ENCODE measurements at places on chromosomes 11 and 22.

- no peak for DNase-seq
Observed at GRCh38 chr11:123392844-123393243, 37.2 kb upstream of the GRAMD1B start.

- no peak for DNase-seq
Observed at GRCh38 chr22:22910272-22911240, 22.9 kb downstream of the IGLL5 start.

GRCh38 chr11:3015796-3016195 is 23.7 kb upstream of the NAP1L4 start:
- DNase-seq: no peak

GRCh38 chr11:115550291-115551059 is 46.3 kb upstream of the CADM1 start:
- DNase-seq: no peak

DNA sequence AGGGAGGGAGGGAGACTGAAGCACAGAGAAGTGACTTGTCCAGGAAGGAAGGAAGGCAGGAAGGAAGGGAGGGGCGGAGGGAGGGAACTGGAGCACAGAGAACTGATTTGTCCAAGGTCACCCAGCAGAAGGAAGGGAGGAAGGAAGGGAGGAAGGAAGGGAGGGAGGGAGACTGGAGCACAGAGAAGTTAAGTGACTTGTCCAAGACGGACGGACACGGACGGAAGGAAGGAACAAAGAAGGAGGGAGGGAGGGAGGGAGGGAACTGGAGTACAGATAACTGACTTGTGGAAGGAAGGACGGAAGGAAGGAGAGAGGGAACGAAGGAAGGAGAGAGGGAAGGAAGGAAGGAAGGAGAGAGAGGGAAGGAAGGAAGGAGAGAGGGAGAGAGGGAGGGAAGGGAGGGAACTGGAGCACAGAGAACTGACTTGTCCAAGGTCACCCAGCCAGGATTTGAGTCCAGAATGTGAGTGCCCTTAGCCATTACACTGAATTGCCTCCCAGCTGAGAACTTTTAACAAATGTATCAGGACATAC is 1.5 kb downstream of the SLC35F2 start:
- DNase-seq: no peak

DNA sequence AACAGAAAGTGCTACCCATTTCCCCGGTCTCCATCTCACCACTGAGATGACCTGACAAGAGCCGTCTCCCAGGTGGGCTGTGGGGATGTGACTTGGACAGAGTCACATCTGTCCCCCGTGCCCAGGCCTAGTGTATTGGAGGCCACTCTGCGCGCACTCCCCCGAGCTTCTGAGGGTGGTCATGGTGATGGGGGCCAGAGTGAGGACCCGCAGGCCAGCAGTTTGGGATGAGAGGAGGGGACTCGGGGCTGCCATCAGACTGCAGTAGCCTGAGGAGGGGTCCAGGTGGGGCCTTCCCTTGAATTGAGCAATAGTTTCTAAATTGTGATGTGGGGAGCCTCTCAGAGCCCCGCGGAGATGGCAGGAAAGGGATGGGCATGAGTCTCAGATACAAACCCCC is 852.6 kb downstream of the TBC1D22A start:
- DNase-seq: no peak

- DNase-seq: no peak
Observed at GRCh38 chr11:62030071-62030684, 62.7 kb upstream of the FTH1 start.

Data from CD4-positive, alpha-beta memory T cell (primary cell).